Lower lobe of right lung (tissue), 2 donors: ENCODE measurements at places on chromosomes 11 and 22. TPM values are rescaled to one million over a fixed set of nuclear protein-coding genes. Genes with fewer than 3 reads are reported as not detected.

DNA sequence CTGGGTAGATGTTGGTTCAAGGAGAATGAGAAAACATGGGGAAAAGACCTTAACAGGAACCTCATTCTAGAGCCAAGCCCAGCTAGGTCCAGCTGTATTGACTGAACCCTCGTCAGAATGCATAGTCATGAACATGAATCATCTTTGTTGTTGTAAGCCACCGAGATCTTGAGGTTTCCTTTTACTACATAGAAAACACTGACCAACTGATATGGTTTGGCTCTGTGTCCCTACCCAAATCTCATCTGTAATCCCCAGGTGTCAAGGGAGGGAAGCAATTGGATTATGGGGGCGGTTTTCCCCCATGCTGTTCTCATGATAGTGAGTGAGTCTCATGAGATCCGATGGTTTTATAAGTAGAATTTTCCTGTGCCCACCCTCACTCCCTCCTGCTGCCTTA is 19.4 kb upstream of the PHOX2A start:
- no peak for DNase-seq

GRCh38 chr22:20396639-20397038 is 2.7 kb downstream of the ZNF74 start:
- no peak for DNase-seq

GRCh38 chr11:58832056-58832645 is 12.4 kb downstream of the GLYATL2 start:
- DNase-seq: no peak

GRCh38 chr11:45906965-45907611 is at the start of gene FREY1:
TSS of gene FREY1 (minus strand) at chr11:45907271. CDS start at chr11:45907245, 26 bp downstream.
- DNase-seq: no peak

- DNase-seq: no peak
These were observed 84.4 kb downstream of the TRMU start for GRCh38 chr22:46419754-46420571.

GRCh38 chr11:67638535-67639437 is 777 bp downstream of the TBX10 start:
- DNase-seq: no peak

DNA sequence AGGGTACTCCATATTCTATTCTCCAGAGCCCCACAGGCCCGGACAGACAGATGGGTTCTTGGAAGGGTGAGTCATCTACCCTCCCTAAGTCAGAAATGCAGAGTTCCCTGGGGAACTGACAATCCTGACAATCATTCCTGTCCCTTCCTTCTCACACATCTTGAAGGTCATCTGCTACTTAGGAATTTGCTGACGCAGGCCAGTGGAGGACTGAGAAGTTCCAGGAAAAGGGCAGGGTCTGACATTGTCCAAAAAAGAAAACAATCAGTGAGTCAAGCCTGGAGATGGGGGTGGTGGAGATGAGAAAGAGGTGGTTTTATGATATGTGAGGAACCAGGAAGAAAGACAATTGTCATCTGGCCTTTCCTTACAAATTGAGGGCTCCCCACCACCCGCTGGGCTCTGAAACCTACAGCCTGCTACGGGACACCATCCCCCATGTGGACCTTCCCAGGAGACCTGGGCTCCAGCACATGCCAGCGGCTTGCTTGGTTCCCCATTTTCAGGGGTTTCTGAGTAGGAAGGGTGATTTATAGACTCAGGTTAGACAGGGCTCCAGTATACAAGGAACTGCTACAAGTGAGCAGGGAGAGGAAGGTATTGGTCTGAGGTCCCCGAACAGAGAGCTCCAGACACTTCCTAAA is 12.9 kb downstream of the CD59 start:
- DNase-seq: no peak

GRCh38 chr11:11427542-11427941 is 74.5 kb upstream of the CSNK2A3 start:
- DNase-seq: no peak

- no peak for DNase-seq
These were observed 7.0 kb downstream of the THRSP start for GRCh38 chr11:78070621-78071020.

DNA sequence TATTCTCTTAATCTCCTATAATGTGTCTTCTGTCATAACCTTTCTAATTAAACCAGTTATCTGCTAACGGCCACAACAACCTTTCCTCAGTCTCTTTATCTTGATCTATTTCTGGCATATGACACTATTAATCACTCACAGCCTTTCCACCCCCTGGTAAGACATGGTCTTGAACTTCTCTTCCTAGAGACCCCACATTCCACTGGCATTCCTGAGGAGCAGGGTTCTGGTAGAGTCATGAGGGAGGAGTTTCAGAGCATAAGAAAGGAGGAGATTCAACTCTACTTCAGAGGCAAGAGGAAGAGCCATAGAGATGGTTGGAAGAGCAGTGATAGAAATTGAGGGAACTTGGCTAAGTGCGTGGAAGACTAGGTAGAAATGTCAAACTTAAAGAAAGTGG is 325.6 kb downstream of the BLID start:
- no peak for DNase-seq

- DNase-seq: no peak
These were observed 67.6 kb upstream of the TEAD1 start for GRCh38 chr11:12606597-12606996.

GRCh38 chr22:46240506-46240905 is 9.6 kb downstream of the CDPF1 start:
- no peak for DNase-seq

DNA sequence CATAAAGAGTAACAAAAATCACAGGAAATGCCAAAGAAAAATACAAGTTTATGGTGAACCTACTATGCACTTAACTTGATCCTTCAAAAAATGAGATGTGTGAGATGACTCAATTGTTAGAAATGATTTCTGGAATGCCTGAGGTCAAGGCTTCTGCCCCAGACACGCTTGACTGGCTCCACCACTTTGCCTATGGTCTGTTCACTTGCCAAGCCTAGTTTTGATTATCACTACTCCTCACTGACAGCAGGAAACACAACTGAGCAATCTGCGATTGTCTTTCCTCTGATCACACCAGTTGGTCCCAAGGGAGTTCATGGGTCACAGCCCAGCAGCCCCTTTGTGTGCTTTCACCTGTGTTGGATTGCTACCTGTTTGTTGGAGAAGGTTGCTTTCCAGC is 20.6 kb upstream of the PRDM10 start:
- no peak for DNase-seq

DNA sequence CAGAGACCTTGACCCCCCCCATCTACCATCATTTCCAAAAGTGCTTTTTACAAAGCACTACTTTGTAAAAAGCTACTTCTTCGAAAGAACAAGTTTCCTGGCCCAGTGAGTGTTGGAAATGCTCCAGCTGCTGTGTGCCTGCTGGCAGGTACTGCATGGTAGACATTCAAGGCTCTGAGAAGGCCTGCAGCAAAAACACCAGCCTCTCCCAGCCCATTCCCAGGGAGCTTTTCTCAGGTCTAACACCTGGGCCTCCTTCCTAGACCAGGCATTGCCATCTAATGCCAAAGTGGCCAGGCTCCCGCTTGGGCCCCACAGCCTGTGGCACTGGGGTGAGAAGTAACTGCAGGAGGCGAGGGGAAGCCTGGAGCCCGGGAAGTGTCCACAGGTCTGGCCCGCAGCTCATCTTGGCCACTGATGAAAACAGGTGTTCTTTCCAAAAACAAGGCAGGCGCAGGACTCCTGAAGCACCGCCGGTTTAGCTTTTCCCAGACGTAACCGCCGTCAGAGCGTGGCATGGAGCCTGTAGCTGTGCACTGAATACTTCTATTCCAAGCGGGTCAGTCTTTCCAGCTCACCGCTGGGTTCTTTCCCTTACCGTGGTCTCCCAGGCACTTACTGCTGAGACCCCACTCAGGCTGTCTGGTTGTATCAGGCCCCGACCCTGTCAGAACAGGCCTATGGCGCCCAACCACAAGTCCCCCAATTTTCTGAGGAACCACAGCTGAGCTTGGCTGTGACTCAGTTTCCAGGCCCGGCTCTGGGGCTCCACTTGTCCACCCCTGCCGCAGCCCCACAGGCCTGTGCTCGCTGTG is 1.2 kb upstream of the TCIRG1 start:
- DNase-seq: peak; percentile 43

DNA sequence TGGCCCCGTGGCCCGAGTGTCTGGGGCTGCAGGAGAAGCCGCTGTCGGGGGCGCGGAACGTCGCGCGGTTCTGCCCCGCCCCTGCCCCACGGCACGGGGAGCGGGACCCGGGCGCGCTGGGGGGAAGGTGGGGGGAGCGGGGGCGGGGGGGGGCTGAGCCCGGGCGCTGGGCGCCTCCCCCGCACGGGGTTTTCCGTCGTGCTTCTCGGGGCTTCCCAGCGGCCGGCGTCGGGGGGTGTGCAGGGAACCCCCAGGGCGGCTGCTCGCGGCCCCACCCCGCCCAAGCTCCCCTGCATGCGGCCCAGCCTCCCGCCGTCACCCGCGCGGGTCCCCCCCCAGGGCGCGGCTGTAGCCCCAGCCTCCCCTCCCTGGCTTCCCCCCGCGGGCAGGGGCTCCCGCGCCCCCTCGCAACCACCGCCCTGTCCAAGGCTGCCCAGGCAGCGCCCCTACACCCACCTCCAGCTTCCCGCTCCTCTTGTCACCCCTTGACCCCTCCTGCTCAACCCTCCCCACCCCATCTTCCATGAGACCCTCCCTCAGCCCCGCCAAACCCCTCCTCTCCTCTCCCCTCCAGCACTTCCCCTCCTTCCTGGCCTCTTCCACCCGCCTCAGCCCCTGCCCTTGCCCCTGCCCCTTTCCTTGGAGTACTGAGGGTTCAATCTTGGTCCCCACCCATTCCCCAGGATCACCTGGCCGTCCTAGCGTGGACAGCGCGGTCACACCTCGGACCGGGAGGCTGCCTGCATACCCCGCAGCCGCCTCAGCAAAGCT is 1.7 kb downstream of the IL17REL start:
- peak; percentile 28 for DNase-seq

DNA sequence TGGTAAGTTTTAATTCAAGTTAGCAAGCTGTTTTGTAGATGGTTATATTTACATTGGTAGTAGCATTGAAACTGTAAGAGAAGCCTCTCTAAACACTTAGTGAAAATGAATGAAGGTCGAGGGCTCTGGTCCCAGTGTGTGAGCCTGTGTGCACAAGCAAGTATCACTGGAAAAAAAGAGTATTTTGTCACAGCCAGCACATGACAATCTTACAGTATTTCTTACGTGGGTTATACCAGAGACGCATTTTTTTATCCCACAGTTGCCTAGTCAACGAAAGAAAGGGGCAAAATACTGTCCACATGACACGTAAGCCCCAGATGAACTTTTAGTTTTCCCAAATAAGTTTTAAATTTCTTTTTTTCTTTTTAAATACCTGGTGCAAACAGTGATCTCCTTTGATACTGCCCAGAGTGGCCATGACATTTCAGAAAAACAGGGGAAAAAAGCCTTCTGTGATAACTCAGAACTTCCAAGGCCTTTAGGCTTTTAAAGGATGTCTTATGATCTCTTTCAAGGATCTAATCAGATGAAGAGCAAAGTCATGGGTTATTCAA is 23.5 kb downstream of the RAB38 start:
- DNase-seq: no peak

DNA sequence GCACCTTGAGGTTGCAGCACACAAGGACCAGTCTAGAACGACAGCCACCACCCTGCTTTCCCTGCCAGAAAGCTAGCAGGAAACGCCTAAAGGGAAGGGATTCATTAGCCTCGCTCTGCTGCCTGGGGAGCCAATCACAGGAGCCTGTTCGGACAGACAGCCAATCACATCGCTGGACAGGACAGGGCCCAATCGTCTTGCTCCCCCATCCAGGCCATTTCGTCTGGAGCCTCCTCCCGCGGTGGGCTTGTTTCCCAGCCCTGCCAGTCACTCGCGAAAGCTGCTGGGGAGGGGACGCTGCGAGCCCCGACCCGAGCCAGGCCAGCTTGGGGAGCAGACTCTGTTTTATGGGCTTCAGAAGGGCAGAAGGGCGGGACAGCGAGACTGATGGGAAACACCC is 79.8 kb upstream of the NCAM1 start:
- DNase-seq: peak; percentile 55

GRCh38 chr11:86262387-86262786 is 17.8 kb downstream of the EED start:
- DNase-seq: no peak

- no peak for DNase-seq
These were observed 52.5 kb downstream of the TRIM44 start for GRCh38 chr11:35714882-35715627.

DNA sequence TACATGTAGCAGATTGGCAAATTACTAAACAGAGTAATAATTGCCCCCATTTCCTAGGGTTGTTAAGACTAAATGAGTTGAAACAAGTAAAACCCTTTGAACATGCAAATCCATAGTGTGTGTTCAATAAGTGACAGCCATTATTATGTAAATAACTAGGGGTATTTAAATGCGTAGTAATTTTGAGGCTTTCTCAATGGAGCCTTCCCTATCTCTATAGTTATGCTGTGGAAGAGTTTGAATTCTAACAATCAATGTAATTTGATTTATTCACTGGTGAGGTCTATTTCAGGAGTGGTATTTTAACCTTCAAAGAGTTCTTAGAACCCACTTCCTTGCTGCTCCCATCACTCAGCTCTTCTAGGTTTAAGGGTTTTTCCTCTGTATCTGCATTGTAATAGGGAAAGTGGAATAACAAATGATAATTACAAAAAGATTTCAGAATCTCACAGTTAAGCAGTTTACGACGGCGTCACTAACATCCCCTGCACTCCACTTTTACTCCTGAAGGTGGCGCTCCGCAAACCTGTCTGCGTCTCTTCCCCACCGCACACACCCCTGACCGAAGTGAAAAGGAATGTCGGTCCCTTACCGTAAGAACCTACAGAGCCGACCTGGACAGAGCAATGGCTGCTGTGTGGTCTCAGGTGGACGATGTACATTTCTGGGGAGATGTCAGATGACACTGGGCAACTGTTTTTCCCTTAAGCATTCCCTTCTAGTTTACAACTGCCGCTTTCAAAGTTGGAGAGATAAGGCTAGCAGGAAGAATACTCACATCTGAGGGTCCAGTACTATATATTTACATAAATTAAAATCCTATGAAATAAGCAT is 80.8 kb downstream of the ZC3H12C start:
- peak; percentile 78 for DNase-seq

GRCh38 chr11:996681-997080 is 39.8 kb downstream of the MUC6 start:
- no peak for DNase-seq

GRCh38 chr11:91209751-91210150 is 986.9 kb upstream of the CHORDC1 start:
- DNase-seq: no peak

The ACRV1 gene
- not detected for total RNA-seq

The PHF21A gene
- total RNA-seq: 48.4 TPM

The CABP7 gene
- total RNA-seq: not detected

The ZNF215 gene
- 2.3 TPM for total RNA-seq

The PRR33 gene
- total RNA-seq: not detected

The TMEM25 gene
- 18.3 TPM for total RNA-seq

The MAPK8IP1 gene
- total RNA-seq: 7.3 TPM

The FERMT3 gene
- total RNA-seq: 92.0 TPM

The PVALB gene
- total RNA-seq: 4.5 TPM

The TMEM9B gene
- total RNA-seq: 57.7 TPM

The PGR gene
- total RNA-seq: 1.9 TPM

The GPHA2 gene
- total RNA-seq: not detected

The MYO7A gene
- 5.5 TPM for total RNA-seq

The UPK3A gene
- not detected for total RNA-seq
